ENCODE measurements at places on chromosomes 6 and 20.

DNA sequence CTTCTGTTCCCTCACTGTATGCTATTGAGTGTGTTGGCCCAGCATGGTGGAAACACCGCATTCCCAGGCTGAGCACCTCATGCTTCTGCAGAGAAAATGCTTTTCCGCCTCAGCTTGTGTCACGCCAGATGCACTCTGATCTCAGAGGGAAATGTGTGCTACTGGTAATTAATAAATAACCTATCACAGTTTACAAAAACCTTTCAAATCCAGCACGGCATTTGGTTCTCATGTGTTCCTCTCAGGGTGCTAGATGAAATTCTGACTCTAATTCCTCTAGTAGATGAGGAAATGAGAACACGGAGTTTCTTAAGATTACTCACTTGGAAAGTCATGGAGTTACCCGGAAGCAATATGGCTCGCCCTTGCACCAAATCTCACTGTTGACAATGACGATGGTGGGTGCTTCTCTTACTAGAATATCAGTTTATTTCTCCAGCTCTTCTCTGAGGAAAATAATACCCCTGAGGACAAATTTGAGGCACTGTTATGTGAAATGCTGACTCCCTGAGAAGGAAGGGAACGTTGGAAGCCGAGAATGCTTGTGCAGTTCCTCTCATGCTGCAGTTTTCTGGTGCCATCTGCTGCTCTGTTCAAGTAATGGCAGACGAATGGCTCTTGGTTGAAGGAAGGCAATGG lies 116.6 kb downstream of the RNF144B start:
- peak; percentile 79 for DNase-seq

DNA sequence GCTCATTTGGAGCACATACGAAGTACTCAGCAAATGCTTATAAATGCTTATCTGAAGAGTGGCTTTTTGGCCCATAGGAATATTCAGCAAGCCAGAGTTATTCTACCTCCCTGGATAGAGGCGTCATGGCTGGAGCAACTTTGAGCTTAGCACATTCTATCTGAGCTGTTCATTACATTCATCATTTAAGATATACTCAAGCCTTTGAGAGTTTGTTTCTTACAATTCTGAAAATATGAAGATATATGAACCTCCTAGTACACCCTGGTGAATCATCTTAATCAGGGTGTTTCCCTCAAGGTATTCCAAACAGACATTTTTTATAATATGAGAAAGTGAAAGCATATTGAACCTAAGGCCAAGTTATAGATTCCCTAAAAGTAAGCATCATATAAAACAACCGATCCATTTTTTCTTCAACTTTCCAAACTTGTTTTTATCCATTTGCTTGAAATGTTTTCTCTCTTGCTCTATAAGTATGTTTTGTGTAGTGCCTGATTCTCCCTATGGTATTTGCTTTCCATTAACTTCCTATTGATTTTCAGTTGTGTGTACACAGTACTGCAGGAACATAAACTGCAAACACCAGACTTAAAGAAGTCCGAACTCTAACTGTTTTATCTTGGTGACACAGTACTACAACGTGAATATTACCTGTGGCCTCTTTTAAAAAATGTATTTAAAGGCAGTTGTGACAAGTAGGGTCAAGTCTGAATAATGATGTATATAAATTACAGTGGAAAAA lies 139.7 kb upstream of the PTPRK start:
- DNase-seq = no peak

- DNase-seq = peak; percentile 84
Measured at GRCh38 chr6:20919677-20920385, 385.6 kb downstream of the CDKAL1 start.

DNA sequence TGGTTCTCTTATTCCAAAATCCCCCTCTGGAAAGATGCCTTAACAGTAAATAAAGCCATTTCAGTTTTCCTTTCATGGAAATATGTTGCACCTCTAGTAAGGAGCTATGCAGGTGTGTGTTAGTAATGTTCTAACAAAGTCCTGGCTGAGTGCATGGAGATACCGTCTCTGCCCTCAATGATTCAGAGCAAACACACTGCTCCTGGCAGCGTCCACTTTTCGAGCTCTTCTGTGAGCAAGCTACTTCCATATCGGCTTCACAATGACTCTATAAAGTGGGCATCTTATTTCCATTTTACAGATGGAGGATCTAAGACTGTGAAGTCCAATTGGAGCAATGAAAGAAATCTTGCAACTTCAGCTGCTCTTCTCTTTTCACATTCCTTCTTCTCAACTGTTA lies 3.1 kb downstream of the KLHL32 start:
- no peak for DNase-seq

- no peak for DNase-seq
Measured at GRCh38 chr20:52572687-52573086, 381.1 kb upstream of the ZFP64 start.

GRCh38 chr6:108169464-108170331 lies 3.9 kb downstream of the NR2E1 start:
- DNase-seq = no peak

- DNase-seq = peak; percentile 58
Measured at GRCh38 chr6:138499303-138500018, at the start of gene NHSL1. NHSL1 (minus strand) TSS chr6:138499494; CDS start chr6:138499290, 204 bp downstream.

- peak; percentile 33 for DNase-seq
Measured at GRCh38 chr20:62494537-62494936, 18.7 kb upstream of the GATA5 start.

- peak; percentile 49 for DNase-seq
Measured at GRCh38 chr6:35473075-35473849, 5.1 kb downstream of the RPL10A start.

DNA sequence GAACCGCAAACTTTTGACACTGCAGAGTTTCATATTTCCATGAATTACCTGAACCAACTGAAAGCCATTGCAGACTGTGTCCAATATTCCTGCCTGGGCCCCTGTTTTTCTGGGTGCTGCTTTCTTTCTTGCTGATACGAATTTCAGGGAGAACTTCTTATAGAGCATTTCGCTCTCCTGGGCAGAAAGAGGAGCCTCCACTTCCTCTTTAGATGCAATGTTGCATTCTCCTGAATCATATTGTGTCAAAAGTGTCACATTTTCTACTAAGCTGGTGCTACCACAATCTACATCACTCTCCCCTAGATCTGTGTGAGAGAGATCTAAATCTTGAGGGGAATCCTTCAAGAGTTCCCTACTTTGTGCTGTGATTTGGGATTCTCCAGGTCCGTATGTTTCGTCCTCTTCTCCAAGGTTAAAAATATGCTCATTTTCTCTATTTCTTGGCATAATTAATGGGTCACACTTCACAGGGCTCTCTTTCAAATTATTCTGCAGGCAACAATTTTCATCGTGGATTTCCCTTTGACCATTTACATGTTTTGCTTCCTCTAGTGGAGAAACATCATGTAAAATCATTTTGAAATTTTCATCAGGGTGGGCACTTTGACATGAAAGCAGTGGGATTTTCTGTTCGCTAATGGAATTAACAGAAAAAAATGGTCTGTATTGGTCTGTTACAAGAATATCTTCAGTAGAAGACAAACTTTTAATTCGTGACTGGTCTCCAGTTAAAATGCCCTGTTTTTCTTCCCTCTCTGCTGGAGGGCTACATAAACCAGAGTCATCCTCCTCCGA lies 102.3 kb downstream of the DST start:
- DNase-seq = no peak

GRCh38 chr6:155528982-155529453 lies 73.4 kb upstream of the NOX3 start:
- peak; percentile 51 for DNase-seq
